ENCODE measurements at places on chromosomes 4 and X.

GRCh38 chrX:18047491-18047890 lies 173.2 kb downstream of the BEND2 start:
- no peak for DNase-seq

DNA sequence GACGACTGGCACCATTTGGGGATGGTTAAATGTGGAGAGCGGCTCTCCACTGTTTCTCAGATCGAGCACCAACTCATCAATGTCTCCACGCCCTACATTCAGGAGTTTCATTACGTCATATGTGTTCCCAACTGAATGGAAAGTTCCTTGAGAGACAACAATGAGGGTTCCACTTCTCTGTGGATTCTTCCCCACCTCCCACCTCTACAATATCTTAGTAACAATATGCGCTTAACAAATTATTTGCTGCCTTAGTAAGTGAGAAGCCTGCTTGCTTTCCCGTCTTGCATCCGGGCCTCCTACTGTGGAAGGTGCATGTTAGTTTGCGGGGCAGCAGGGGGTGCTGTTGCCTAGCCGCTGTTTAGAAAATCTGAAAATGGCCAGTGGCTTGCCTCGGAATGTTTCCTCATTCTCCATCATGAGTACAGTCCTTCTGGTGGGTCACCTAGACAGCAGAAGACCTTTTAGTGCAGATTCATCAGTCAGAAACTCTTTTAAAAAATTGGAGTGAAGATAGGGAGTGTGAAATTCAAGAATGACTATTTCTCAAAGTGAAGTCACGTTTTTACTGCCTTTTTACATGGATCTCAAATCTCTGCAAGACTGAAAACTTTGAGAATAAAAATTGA lies 55.7 kb downstream of the PHOX2B start:
- peak; percentile 54 for DNase-seq

- DNase-seq = no peak
Measured at GRCh38 chrX:64338296-64338695, 57.0 kb downstream of the MTMR8 start.

DNA sequence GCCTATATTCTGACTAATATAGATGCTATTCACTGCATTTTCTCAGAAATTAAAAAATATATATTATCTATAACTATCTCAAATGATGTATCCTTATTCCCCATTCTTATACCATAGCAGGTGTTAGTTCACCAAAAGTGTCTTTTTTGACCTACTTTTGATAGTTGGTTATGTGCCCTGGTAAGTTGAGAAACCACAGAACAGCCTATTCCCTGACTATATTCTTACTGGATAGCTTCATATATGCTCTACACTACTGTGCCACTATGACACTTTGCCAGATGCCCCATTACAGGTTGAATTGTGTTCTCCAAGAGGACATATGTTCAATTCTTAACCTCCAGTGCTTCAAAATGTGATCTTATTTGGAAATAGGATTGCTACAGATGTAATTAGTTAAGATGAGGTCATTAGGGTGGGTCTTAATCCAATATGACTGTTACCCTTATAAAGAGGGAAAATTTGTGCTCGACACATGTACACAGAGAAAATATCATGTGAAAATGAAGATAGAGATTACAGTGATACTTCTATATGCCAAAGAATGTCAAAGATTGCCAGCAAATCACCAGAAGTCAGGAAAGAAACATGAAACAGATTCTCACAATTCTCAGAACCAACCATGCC lies 76.1 kb downstream of the LRBA start:
- no peak for DNase-seq

DNA sequence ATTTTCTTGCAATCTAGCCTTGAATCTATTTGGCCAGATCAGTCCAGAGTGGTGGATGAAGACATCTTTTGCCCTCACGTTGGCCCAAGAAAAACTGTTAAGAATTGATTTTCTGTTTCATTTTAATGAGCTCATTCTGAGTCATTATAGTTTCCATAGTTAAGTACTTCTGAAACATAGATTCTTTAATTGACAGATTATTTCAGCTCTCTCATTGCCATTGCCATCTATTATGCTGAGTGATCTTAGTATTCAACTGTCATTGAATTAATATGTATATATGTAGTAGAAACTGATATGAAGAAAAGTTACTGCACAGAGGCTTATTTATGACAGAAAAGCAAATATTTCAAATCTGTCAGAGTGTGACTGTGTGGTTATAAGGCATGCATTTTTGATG lies 45.5 kb upstream of the PPP1R2C start:
- DNase-seq = no peak

GRCh38 chrX:28979877-28980276 lies 392.6 kb downstream of the IL1RAPL1 start:
- DNase-seq = no peak

- DNase-seq = no peak
Measured at GRCh38 chr4:105088110-105088879, 58.4 kb upstream of the TET2 start.

DNA sequence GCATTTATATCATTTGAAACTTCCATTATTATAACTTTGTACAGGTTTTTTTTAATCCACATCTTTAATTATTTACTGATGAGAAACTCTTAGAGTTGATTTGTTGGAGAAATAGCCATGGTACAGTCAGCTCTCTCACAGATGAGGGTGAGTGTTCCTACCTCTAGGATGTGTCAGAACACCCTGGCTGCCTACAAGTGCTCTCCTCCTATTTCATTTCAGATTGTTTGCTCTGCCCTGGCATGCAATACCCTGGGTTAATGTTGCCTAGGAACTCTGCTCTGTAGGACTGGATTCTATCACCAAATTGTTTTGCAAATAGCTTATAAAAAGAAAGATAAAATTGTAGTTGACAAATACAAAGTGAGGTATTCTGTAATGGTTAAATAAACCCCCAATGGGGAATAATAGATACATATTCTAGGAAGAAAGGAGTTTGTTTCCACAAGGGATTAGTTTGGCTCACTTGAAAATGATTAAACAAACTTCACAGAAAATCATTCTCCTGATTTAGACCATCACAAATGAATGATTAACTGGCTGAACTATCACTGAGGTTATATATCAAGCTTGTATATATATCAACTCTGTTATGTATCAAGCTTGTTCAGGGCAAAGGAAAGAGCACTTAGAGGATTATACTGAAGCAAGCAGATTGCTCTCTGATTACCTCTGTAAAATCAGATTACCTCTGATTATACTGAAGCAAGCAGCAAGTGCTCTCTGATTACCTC lies 150.0 kb downstream of the PDE5A start:
- no peak for DNase-seq

DNA sequence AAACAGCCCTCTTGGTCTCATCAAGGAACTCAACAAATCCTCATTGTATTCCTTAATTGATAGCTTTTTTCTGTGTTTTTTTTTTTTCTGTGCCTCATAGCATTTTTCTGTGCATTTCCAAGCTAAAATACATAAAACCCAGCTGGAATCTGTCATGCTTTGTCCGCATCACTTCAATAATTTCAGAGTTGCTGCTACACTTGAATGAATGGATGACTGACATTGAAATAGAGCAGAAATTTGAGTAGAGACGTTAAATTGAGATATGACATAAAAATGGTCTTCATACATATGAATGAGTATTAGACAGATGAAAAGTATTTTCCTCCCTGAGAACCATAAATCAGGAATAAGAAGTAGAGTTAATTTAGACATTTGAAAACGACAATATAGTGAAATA lies 593.2 kb downstream of the TMA16 start:
- DNase-seq = no peak

DNA sequence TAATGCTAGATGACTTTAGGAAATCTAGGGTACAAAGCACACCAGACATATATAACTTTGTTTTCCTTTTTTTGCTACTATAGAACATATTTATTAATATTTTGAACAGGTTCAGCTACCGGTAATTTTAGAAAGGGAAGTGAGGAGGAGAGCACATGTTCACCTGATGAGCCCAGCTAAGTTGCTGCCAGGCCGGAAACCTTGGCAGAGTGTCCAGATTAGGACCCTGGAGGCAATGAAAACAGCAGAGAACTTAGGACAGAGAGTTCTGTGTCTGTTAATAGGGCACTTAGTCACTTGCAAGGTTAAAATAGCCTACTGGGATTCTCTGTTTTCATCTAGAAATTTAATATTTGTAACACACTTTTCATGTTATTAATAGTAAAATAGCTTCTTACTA lies 348.9 kb upstream of the CPEB2 start:
- DNase-seq = no peak

All from stimulated activated CD4-positive, alpha-beta T cell treated with anti-CD3 and anti-CD28 coated beads, Interleukin-2, amount 100 ng/mL, for 24 hours (primary cell).